ENCODE measurements at places on chromosomes 2 and 18.

DNA sequence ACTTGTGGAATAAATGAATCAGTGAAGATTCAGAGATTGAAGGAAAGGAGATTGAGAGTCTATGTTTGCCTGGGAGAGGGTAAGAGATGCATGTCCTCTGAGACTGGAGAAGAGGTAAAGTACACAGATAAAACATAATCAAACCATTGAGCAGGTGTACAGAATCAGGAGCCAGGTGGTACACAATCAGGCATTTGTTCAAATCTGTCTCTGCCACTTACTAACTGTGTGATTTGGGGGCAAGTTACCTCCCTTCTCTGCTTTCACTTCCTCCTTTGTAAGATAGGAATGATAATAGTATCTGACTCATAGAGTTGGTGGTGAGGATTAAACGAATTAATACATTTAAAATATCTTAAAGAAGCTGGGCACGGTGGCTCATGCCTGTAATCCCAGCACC is 94.0 kb downstream of the CDK15 start:
- peak; percentile 50 for DNase-seq

DNA sequence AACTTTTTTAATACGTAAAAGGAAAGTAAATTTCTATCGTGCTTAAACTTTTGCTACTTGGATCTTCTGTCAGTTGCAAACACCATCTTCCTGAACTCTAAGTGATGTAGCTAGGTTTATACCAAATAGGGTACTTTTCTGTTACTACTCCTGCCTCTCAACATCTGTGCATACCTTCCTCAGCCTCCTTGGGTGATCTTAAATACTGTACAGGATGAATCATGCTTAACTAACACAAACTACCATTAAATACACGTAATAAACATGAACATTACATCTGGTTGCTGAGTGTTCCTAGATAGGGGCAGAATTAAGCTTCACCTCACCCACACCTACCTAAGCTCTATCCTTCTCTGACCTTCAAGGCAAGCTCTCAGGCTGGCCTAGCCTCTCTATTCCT is 398.0 kb downstream of the TXNL1 start:
- DNase-seq = peak; percentile 76

GRCh38 chr2:173404841-173405750 is 50.4 kb downstream of the CDCA7 start:
- DNase-seq = no peak

- peak; percentile 64 for DNase-seq
Measured at GRCh38 chr2:179543361-179543901, 278.8 kb upstream of the SESTD1 start.

DNA sequence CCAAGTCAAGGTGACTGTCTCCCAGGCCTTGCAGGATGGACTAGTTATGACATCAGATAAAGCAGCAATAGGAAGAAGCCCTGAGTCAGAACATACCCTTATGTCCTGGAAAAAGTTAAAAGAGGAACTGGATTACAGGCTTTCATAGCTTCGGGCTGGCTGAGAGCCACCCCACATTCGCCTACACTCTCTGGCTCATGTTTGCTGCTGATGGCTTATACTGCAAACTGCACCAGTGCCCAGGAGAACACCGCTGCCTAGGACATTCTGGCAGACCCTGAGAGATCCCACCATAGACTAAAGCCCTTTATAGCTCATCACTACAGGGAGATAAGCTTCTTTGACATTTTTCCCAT is 20.3 kb downstream of the SLC8A1 start:
- peak; percentile 90 for DNase-seq

DNA sequence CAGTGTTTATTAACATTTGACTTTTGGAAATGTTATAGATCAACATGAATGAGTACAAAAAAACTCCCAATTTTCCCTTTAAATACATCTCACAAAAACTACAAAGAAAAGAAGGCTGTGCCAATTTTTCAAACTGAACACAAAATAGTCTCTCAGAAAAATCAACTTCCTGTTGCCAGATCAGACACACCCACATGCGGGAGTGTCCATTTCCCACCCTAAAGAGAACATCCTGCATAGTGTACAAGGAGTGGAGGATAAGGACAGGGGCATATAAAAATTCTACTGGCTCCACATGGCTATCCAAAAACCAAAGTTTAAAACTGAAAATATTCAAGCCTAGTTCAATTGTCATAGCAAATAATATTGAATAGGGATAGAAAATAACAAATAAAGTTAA is 165.3 kb downstream of the ATAD2B start:
- DNase-seq = no peak

GRCh38 chr2:176746411-176746810 is 466.2 kb upstream of the HNRNPA3 start:
- no peak for DNase-seq

DNA sequence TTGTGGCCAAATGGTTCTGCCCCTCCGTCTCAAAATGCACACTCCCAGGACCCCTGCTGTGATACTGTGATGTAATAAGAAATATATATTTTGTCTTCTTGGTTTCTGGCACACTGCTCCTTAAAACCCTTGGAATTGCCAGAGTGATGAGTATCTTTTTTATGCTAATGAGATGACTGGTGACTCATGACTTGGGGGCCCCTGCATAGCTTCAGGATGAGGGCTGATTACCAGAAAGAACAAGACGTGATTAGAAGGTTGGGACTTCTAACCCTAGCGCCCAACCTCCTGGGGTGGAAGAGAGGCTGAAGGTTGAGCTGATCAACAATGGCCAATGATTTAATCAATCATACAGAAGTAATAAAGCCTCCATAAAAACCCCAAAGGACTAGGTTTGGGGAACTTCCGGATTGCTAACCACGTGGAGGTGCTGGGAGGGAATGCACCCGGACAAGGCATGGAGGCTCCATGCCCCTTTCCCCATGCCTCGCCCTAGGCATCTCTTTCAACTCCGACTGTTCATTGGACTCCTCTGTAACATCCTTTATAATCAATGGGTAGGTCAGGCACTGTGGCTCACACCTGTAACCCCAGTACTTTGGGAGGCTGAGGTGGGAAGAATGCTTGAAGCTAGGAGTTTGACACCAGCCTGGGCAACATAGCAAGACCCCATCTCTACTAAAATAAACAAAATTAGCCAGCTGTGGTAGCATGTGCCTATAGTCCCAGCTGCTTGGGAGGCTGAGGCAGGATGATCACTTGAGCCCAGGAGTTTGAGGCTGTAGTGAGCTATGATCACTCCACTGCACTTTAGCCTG is 89.1 kb downstream of the HS1BP3 start:
- DNase-seq = peak; percentile 87

GRCh38 chr2:68500649-68501048 is 33.3 kb downstream of the APLF start:
- DNase-seq = no peak

- DNase-seq = peak; percentile 56
Measured at GRCh38 chr18:45621061-45621511, 5.8 kb downstream of the SLC14A2 start.

- DNase-seq = no peak
Measured at GRCh38 chr2:47737191-47737975, 45.6 kb upstream of the MSH6 start.

- peak; percentile 58 for DNase-seq
Measured at GRCh38 chr2:196703695-196704094, 64.2 kb downstream of the CCDC150 start.

DNA sequence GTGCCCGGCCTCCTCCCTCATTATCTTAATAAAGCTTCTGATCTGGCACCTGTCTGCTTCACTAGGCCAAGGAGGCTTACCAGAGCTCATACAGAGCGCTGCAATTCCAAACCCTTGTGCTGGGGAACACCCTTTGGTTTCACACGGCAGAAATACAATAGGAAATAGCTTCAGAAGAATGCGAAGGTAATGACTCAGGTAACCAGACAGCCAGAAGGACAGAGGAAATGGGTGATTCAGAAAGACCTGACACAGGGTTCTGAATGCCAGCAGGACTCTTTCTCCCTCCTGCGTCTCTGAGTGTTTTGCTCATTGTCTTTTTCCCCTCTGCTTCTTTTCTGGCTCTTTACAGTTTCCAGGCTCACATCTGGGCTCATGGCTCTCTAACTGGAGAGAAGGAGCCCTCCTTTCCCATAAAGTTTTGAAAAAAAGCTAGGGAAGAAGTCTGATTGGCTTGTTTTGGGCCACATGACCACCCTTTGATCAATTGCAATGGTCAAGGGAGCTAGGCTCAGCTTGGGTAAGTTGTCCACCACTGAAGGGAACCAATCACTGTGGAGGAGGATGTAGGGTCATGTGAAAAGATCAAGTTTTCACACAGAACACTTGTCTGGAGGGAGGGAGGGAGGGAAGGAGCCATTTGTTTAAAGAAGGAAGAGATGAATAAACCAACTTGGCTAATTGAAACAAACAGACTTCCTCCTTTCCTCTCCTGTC is 90.5 kb upstream of the UPP2 start:
- DNase-seq = no peak

DNA sequence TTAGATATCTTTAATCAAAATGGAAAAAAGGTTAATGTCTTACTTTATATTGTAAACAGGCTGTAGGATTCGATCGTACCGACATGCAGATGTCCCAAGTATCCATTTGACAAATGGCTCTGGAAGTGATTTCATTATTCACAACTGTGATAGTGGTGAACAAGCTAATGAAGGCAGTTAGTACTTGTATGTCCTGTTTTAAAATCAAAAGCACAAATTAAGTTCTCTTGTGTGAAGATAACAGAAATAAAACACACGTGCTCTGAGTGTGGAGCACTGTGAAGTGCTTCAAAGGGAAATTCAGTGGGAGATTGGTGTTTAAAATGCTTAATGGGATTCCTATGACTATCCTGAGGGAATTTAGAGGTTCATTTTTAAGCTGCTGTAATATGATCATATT is 8.6 kb upstream of the LRP1B start:
- no peak for DNase-seq

- DNase-seq = no peak
Measured at GRCh38 chr2:178359192-178359912, 91.6 kb downstream of the PRKRA start.

- no peak for DNase-seq
Measured at GRCh38 chr2:211798868-211799267, 739.7 kb downstream of the ERBB4 start.

GRCh38 chr2:69241664-69242514 is 145.1 kb downstream of the GFPT1 start:
- DNase-seq = no peak

DNA sequence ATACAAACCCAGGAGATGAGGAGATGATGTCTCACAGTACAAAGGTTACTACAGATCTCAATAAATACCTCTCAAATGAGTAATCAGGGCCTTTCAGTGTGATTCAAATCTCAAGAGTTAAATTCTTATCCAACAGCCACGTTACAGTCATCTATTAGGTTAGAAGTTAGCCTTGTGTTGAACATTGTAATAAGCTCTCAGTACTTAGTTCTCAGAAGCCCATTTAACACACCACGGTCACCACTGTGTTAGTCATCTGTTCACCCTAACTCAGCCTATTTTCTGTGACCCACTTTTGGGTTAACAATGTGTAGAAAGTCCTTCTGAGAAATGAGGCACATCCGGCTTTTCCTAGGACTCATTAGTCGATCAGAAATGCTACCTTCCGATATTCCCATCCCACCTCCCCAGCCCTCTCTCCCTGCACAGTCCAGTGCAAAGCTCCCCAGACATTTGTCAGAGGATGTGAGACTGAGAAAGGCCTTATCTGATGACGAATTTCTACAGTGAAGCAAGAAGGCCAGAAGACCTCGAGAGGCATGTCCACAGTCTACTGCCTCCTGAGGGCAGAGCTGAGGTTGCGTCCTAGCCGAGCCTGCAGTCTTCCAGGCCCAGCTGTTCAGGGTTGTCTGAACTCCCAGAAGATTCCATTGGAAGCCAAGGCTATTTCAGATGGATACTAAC is 92.6 kb downstream of the ACTR2 start:
- DNase-seq = peak; percentile 95

DNA sequence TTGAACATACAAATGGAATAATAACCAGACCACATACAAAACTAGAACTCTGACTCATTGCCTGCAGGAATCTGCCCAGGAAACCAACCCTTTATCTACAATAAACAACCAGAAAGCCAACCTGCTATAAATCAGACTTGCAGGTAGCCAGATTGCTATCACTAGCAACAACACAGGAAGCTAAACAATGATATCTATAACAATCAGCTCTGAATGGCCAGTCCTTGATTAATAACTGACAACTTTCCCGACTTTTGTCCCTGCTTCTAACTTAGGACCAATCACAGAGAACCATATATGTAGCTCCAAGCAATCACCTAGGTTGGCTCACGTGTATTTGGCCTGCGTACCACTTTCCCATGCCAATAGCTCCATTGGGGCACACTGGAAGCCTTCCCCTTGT is 470.8 kb downstream of the RIT2 start:
- no peak for DNase-seq

- peak; percentile 7 for DNase-seq
Measured at GRCh38 chr2:159506764-159507440, 109.4 kb downstream of the BAZ2B start.

DNA sequence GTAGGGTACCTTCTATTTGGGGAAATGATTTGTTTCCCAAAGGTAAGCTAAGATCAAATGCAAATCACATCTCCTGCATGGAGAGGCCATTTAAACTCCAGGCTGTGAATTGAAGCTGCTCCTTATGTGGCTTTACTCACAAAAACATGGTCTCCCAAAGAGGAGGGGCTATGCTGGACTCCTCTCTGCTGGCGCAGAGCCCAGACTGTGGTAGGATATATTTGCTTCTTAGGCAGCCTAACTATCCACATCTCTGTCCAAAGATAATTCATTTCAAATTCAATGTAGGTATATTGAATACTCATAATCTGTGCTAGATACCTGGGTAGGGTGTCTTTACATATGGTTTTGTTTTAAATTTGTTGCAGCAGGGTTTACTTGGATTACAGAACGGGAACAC is 358.5 kb downstream of the ALK start:
- DNase-seq = peak; percentile 16

DNA sequence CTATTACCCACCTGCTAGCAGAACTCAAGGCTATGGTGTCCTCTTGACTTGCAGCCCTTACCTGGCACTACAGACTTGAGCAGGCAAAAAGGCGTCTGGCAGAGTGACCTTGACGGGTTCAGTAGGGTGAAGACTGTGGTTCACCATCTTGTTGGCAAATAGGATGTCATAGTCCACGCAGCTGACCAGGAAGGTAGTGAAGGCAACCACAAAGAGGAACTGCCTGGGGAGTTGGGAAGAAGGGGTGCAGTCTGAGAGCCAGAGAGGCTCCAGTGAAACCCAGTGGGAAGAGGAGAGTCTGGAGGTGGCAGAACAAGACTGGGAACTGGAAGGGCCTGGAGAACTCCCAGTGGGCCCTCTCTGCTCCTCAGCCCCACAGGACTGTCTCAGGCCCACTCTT is 4.1 kb downstream of the ATG9A start:
- DNase-seq = no peak

DNA sequence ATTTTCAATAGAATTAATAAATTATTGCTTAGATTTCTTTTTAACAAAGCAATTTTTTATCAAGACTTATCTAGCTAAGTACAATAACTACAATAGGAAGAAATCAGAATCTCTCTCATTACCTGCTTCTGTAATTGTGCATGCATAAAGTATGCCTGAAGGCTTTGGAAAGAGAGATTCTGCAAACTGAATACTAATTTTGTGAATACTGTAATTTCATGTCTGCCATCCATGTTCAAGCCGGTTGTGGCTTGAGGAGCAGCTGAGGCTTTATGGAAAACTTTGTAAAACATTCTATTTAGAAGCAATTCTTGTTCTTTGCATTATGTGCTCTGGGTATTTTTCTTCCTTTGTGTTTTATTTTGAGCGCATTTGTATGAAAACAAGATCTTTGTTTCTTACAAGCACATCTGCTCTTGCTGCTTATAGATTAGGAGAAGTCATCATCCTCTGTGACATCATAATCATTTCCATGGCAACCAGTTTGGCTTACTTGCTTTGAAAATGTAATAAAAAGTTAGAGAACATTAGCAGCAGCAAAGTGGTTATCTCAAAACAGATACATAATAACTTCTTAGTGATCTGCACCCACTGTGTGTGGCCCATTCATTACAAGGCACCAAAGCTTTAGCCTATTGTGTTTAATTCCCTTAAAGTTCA is 16.0 kb upstream of the IKZF2 start:
- DNase-seq = no peak

All from EH (cell line).